ENCODE measurements at places on chromosomes 6 and 20.

DNA sequence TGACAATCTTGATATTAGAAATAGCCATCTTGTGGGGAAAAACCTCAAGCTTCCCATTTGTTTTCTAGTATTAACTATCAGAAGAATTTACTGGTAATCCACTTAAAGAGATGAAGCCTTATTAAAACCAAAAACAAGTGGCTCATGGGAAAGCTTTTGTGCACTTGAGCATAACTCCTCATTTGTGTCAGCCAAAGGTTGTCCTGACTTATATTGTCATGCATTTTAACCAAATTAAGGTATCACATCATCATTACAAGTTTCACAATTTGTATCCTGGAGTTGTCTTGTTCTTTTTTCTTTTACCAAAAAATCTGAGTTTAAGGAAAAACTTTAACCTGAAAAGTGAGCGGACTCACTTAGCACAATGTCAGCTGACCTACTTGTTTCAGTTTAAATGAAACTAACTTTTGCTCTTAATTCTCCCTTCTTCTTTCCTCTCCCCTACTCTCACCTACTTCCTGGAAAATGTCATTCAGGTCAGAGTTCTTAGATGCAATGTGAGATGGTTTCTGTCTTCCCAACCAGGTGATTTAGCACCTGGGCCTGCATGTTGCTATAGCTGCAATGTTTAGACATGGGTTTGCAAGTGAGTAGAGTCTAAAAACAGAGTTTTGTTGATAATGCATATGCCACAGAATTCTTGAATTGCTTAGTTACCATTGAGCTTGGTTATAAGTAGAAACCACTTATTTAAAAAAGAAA, 82.8 kb downstream of the TNFAIP3 start:
- DNase-seq, result no peak

GRCh38 chr6:131258816-131259476, 123.7 kb downstream of the AKAP7 start:
- DNase-seq, result no peak

DNA sequence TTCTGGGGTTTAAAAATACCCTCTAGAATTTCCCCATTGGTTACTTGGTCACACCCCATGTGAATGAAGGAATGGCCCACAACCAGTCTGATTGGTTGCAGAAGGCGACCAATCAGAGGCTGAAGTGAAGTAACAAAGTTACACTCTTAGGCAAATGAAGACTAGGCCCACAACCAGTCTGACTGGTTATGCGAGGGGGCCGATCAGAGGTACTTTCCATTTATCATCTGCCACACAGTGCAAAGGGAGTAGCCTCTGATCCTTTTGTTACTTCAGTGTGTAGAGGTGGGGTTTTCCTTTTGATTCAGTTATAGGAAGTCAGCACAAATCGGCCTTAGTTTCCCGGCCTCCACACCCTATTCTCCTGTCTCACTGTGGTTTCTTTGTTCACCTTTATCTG, 61.2 kb upstream of the SGK1 start:
- no peak for DNase-seq

- no peak for DNase-seq
Observed at GRCh38 chr6:35757456-35758123, 18.8 kb upstream of the CLPSL2 start.

DNA sequence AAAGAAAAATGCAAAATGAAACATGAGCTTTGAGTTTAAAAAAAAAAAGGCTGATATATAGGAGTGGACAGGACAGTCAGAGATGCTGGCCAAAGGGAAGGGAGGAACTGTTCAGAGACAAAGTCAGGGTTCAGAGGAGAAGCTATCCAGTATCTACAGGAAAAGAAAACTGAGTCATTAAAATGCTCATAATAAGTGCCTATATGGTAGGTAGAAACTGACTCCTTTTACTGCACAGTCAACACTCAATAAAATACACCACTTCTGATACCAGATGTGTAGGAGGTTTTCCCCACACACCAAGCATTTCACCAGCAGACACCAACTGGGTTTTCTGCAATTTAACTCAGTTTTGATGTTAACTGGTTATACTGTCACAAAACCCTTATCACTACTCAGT, 32.9 kb downstream of the FRK start:
- DNase-seq, result no peak

DNA sequence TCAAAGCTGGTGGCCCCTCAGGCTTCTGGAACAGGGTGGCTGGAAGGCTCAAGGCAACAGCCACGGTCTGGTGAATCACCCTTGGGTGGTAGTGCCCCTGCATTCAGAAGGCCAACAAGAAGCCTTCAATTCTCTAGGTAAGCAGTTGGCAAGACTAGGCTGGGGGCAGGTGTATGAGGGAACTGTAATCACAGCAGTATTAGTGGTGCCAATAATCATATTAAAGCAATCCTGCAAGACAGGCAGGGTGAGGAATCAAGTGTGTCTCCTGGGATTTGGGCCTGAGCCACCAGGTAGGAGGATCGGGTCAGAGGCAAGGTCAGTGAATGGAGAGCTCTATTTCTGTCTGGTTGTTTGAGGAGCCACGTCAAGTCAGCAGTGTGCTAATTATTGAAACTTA, 24.9 kb upstream of the SCUBE3 start:
- no peak for DNase-seq

- DNase-seq, result no peak
Observed at GRCh38 chr20:58867211-58867610, 14.7 kb downstream of the GNAS start.

- no peak for DNase-seq
Observed at GRCh38 chr6:170381562-170381961, 75.0 kb downstream of the FAM120B start.

GRCh38 chr20:24470746-24471582, 1.5 kb downstream of the SYNDIG1 start:
- DNase-seq, result no peak

DNA sequence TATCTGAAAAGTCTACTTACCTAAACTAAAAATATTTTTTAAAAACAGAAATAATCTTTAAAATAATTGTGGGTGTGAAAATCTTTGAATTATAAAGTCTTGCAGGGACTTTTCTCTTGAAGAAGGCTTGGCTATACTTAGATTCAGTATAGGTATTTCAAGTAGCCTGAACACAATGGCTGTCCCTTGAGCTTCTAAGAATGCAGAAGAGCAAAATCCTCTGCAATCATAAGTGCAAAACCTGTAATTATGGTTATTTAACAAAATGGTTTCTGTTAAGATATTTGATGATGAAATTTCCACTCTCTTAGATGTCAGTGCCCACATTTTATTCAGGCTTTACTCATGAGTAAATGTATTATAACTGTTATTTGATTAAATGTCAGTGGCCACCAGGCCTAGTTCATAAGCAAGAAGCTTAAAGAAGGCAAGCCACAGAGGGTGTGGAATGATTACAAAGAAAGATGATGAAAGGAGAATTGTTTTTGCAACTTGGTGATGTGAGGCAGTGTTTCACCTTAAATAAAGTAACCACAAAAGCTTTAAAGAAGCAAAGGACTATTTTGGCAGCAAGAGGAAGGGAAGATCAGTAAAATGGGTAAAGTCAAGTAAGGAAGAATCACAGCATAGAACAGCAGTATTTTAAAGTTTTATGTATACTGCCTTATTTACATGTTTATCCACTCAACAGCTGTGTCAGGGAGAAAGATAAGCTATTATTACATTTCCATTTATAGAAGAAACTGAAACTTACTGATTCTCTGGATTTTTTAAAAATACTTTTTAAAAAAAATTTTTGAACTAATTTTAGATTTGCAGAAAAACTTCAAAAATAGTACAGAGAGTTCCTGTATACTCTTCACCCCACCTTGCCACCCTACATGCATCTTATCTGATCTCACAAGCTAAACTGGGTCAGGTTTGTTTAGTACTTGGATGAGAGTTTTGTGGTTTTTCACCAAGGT, 351.2 kb upstream of the RUNX2 start:
- DNase-seq, result no peak

DNA sequence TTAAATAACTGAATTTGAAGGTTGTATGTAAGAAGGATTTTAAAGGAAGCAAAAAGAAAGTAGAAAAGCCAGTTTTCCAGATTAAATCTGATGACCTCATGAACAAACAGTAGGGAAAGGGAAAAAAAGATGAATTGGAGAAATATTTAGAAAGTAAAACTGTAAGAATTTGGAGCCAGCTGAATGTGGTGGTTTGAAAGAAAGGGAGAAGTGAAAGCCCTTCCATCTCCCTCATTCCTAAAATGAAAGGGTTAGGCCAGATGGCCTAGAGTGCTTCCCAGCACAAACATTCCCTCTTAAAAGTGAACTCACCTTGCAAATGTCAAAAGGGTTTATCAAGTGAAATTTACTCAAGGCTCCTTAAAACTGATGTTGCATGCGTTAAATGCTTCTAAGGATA, 139.3 kb upstream of the COL21A1 start:
- DNase-seq, result no peak

- no peak for DNase-seq
Observed at GRCh38 chr6:121998631-121999030, 400.8 kb upstream of the HSF2 start.

DNA sequence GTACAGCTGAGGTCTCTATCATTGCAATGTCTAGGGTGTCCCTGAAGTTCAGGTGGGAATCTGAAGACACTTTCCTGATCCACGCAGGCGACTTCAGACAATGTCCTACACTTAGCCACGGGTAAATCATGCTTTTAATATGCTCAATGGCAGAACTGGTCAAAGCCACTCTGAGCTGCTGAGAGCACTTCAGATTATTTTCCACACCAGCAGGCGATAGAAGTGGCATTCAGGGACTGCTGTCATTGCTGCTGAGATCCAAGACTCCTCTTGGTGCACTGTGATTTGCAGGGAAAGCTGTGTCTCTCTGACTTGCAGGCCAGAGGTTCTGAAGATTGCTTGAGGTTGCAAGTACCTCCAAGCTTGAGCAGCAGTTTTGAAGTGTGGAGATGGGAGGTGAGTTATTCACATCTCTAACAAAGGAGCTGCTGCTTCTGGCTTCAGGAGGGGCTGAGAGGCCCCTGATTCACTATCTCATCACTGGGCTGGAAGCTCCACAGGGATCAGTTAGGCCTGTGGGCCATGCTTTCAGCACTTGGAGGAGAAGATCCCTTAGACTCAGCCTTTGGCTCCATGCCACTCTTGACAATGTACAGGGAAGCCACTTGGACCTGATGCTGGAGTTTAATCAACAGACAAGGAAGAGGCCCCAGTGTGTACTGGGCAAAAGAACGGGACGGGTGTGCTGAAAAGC, 2.9 kb upstream of the SSTR4 start:
- no peak for DNase-seq

DNA sequence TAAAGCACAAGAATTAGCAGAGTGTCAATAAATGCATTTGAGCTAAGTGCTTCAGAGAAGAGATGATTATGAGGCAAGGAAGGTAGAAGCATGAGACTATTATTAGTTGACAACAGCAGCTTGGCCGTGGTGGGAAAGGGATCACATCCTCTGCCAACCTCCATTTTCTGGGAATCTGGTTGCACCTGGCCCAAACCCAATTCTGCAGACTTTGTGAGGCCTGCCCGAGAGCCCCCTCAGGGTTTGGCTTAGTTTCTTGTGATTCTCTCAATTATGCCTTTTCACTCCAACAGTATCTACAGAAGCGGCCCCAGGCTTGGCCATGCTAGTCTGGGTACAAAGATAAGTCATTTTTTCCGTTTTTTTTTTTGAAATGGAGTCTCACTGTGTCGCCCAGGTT, 111.0 kb upstream of the B3GAT2 start:
- DNase-seq, result no peak

- no peak for DNase-seq
Observed at GRCh38 chr6:109787312-109787711, 96.2 kb downstream of the FIG4 start.

DNA sequence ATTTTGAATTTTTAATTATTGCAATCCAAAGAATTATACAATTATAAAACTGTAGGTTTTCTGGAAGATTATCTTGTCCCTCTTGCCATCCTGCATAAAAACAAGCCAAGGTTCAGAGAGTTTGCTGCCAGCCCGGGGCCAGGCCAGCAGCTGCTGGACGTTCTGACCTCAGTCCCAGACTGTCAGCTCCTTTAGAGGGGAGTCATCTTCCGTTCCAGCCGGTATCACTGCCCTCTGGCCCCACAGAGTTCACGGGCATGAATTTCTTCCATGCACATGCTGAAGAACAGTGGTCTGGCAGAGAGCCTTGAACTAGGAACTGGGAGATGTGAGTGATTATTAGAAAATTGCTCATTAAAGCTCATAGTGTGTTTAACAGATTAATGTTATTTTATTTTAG, 130.4 kb upstream of the QKI start:
- no peak for DNase-seq

GRCh38 chr20:60935971-60936370, 316.1 kb upstream of the CDH4 start:
- DNase-seq, result no peak

DNA sequence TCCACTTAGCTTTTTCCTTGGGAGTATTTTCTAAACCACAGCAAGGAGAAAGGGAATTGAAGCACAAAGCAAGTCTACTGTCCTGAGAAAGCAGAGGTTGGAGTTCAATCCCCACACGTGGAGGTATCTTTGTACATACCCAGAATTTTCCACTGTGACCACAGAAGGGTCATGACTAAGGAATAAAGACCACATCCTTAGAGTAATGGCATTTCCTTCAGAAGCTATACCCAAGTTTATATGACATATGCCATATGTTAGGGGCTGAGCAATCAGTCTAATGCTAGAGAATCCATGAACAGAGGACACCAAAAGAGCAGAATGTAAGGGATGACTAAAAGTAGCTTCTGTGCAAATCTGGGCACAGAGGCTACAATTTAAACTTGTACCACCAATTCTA, 46.4 kb downstream of the ATG5 start:
- no peak for DNase-seq

GRCh38 chr6:13413900-13414555, 73.4 kb downstream of the GFOD1 start:
- no peak for DNase-seq

GRCh38 chr6:80434691-80435350, 328.4 kb downstream of the BCKDHB start:
- no peak for DNase-seq

- DNase-seq, result no peak
Observed at GRCh38 chr20:63454731-63455567, 17.5 kb downstream of the KCNQ2 start.

GRCh38 chr6:47250302-47250701, 59.4 kb downstream of the TNFRSF21 start:
- DNase-seq, result no peak

- no peak for DNase-seq
Observed at GRCh38 chr6:106757267-106757666, 127.9 kb downstream of the QRSL1 start.

- no peak for DNase-seq
Observed at GRCh38 chr20:32607324-32607723, 22.2 kb upstream of the NOL4L start.

DNA sequence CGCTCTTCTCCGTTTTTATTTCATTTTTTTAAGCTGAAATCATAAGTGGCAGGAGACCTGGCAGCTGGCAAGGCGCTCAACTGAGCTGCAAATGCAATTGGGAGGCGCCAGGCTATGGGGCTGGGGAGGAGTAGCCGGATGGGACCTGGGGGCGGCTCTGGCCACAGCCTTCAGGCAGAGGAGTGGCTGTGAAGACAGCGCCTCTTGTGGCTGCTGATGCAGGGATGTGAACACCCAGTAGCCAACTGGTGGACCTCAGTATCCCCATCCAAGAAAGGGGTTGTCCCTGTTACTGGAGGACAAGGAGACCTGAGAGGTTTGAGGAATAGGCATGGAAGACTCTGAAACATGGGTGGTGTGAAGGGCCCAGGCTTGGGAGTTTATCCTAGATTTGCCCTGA, 12.6 kb downstream of the KCNK17 start:
- no peak for DNase-seq

- DNase-seq, result no peak
Observed at GRCh38 chr20:35839904-35840303, 68.1 kb downstream of the PHF20 start.

- no peak for DNase-seq
Observed at GRCh38 chr6:41302638-41303037, 16.2 kb upstream of the TREM1 start.

Measured in activated T-cell treated with anti-CD3 and anti-CD28 coated beads, Interleukin-2, amount 50 U/mL, for 1 hour (primary cell).